BJ (cell line): ENCODE measurements at places on chromosomes 2 and 18.

GRCh38 chr18:58212274-58212673, 168.2 kb downstream of the NEDD4L start:
- no peak for DNase-seq

DNA sequence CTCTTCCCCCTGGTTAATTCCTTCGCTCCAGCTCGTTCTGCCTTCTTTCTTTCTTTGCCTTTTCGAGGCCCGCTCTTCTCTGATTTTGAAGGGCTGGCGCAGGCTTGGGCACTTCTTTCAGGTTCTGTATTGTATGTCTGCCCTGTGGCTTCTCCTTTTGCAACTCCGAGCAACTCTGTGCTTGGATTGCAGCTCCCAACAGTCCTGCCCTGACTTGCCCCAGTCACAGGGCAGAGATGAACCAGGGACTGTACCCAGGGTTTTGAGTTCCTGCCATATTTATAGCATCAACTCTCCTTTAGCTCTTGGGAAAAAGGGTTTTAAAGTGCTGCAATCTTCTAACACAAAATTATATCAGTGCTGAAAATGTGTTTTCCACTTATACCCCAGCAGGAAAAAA, 31.1 kb upstream of the CD8A start:
- no peak for DNase-seq

DNA sequence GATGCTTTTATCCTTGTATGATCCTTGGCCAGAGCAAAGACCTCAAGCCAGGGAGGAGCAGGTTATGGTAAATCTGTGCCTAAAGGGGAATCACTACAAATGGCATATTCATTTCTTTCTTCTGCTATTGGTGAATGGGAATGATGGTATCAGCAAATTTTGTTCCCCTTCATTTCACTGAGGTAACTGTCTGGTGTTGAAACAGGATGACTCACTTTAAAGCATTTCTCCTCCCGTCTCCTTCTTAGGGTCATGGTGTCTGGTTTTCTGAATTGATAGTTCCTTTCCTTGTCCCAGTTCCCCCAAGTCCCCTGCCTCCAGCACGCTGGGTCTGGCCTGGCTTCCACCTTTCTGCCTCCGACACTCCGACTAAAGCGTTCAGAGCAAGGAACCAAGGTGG, 109.2 kb downstream of the MREG start:
- no peak for DNase-seq

DNA sequence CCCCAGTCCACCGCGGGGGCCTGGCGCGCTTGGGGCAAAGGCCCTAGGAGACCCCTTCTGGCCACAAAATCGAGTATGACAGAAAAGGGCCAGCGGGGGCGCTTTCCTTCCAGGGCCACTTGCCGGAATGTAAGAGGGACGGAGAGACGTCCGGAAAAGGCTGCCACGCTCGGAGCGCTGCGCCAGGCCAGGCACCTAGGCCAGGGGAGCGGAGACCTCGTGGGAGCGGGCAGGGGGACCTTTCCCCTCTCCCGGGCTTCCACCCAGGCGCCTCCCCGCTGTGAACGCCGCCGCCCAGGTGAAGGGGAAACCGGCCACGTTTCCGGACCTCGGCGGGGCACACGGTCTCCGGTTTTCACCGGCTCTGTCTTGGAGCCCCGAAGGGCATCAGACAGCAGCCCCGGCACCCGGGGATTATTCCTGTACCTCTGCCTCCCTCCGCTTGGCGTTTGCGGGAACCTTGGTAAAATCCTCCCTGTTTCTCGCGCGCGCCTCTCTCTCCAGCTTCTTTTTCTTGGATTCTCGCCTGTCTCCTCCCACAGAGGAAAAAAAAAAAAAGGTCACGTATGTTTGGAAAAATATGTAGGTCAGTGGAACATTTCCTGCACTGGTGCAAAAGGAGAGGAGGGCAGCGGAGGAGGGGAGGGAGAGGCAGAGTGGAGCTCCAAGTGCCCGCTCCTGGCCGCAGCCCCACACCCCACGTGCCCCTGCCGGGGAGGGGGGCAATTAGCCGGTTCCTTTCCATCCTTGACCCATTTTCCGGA, 1.2 kb upstream of the NPAS2 start:
- no peak for DNase-seq

DNA sequence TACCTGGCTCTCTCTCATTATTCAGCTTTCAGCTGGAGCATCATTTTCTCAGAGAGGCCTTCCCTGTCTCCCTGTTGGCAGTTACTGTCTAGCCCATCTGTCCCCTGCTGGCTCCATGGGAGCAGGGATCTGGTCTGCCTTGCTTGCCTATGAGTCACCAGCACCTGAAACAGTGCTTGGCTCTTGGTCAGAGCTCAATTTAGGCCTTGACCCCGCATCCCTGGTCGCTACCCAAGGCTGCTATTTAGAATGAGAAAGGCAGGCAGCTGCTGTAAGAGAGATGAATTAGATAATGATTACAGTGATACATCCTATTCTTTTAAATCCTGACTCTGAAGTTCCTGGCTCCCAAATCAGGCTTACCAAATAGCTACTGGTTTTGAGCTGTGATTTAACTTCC, 32.9 kb downstream of the KCNE4 start:
- DNase-seq, result no peak

DNA sequence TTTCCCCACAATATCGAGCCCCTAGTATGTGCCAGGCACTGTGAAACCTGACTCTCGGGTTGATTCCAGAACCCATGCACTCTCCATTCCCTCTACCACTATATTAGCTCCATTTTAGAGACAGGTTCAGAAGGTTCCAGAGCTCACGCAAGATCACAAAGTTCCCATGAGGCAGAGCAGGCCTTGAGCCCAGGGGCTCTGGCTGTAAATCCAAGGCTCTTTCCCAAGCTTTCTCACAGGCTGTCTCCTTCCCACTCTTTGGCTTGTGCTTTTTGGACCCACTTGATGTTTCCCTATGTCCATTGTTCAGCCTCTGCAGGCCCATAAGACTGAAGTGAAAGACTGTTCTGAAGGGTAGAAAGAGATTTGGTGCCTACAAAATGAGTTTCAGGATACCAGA, 15.7 kb downstream of the KIAA2012 start:
- no peak for DNase-seq

DNA sequence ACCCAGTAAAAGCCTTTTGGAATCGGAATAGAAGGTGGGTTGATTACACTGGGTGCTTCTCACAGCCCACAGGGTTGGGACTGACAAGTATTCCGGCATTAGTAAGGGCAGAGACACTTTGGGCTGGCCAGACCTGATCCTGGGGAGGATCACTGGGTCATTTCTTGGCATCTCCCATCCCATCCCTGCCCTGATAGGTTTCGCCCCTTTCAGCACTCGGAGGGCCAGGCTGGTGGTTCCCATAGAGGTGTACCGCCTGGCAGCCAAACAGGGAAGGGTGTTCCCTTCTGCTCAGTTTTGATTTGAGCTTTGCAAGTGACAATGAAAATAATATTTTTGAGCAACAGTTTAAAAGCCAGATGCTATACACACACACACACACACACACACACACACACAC, 37.3 kb downstream of the CYP1B1 start:
- no peak for DNase-seq

DNA sequence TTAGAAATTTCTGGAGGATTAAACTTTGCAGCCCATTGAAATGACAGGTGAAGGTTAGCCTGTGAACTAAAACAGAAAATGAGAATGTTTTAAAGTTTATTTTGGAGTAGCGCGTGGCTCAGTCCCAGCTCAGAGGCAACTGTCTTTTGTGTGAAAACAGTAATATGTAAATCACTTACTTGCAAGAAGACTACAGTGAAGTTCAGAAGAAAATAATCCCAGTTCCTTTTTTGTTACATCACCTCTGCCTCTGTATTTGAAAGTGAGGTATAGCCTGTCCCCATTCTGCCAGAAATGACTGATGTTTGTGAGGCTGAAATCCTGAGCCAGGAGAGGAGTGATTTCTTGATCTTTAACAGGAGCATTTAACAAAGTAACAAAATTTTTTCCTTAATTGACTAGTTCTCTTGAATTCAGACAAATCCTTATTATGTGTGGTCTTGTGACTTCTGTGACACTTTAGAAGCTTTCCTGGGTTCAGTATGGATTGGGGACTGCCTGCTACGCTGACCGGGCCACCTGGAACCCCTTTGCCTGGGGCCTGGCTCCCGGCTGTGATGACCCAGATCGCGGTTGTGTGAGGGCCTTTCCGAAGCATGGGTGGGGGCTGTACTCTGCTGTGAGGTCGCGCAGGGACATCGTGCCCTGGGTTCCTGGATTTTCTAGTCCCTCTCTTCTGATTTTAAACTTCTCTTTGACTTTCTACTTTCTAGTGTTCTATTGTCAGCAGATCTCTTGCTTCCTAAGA, 24.3 kb downstream of the TRAPPC12 start:
- DNase-seq, result no peak

- DNase-seq, result no peak
Observed at GRCh38 chr18:49017813-49018553, 67.2 kb upstream of the SMAD7 start.

DNA sequence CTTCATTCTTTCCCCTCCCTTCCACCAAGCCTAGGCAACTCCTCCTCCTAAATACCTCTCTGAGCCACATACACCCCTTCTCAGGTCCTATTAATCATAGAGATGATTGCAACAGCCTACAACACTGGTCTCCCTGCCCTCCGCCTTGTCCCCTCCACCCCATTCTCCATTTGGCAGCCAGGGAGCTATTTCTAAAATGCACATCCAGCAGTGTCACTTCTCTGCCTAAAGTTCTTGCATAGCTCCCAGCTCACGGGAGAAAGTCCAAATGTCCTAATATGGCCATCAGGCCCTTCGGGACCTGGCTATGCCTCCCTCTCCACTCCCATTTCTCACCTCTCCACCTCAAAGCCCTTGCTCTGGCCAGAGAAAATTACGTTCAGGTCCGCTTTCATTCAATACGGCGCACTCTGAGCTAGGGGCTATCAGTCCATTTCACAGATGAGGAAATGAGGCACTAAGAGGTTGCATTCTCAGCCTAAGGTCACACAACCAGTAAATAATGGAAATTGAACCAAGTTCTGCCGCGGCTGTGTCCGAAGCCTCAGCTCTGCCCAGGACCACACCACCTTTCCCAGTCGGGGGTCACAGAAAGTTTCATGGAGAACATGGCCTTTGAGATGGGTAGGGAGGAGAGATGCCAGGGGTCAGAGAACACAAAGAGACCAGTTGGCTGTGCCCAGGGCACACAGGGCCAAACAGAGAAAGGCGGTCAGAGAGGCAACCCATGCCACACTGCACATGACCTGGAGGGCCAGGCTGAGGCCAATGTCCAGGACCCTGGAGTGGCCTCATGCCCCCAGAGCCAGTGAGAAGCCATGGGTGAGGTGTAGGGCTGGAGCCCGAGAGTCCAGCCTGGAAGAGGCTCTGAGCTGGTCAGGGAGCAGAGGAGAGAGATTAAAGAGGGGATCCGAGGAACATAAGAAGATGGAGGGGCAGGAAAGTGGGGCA, 72.8 kb downstream of the TNS1 start:
- peak; percentile 28 for DNase-seq

- no peak for DNase-seq
Observed at GRCh38 chr2:83112858-83113257, 1346.2 kb downstream of the SUCLG1 start.

DNA sequence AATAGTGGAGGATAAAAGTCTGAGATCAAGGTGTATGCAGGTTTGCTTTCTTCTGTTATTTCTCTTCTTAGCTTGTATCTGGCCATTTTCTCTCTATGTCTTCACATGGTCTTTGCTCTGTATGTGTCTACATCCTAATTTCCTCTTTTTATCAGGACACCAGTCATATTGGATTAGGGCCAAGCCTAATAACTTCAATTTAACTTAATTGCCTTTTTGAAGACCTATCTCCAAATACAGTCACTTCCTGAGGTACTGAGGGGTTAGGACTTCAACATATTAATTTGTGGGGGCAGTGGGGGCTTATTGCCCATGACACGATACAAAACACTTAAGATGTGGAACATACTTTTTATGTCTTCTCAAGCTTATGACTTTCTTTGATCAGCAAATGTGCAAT, 632.9 kb upstream of the CELF4 start:
- DNase-seq, result no peak

GRCh38 chr18:46706968-46707367, 49.9 kb downstream of the ST8SIA5 start:
- DNase-seq, result no peak

DNA sequence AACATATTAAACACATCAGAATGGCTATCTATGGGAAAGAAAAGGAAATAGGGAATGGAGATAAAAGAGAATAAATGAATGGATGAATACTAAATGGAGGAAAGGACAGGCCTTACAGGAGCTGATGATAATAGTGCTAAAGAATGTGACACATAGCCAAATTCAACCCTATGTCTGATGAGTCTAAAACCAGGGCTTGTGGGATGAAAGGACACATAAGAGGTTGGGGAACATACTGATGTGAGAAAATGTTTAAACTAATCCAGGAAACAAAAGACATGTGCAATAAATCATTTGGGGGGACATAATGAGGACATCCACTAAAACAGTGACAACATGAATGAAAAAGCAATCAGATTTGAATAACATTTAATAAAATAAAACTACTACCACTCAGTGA, 120.0 kb downstream of the DYM start:
- DNase-seq, result no peak

DNA sequence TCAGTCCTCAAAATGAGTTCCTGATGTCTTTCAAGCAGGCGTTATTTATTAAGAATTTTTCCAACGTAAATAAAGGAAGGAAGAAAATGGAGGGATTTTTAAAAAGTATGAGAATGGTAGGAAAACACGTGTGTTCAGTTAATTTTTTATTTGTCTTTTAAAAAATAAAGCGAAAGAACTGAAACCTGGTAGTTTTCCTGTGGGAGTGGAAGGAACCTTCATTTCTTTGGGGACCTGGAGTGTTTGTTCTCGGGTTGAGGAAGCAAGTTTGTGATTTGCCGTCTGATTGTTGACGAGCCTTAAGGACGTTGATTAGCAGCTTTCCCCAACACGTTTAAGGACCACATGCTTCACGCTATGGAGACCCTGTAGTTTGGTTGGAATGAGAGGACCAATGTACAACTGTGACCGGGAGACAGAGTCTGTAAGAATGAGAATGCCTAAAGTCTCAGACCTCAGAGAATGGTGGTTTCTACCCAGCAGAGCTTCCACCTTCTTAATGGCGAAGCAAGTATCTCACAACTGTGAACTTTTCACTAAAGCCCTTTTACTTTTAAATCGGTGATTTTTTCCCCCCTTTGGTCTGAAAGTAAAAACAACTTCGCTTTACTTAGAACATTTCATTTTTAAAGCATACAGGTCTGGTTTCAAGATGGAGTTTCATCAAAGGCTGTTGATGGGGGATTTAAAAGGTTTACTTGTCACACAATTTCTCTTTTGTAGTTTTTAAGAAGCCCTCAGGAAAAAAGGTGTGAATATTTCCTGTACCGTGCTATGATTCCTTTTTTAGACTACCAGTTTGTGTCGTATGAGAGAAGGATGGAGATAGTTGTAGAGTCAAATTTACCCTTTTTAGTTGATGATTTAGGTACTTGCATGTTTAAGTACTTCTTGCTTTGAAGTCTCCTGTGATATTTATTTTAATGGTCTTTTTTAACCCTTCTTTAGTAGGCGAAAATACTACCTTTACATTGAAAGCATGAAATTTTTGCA, 1.4 kb downstream of the TTC39C start:
- no peak for DNase-seq

DNA sequence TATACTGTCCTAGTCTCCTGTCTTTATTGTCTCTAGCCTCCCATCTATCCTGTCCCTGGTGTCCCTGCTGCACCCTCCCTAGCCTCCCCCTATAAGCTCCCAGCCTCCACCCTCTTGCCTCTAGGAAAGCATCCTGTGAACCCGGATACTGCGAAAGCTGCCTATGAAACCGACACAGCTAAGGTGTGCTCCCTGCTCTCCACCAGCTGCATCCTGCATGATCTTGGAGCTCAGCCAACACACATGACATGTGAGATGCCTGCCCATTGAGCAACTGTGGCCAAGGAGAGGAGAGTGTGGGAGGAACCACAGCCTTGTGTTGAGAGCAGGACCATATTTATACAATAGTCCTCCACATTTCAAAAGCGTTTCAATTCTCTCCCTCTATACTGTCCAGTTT, 187.1 kb downstream of the ZBTB7C start:
- DNase-seq, result no peak

- DNase-seq, result no peak
Observed at GRCh38 chr2:230969659-230970015, 26.3 kb upstream of the SPATA3 start.
